Fibroblast of villous mesenchyme (primary cell): ENCODE measurements at places on chromosomes 2 and 18.

DNA sequence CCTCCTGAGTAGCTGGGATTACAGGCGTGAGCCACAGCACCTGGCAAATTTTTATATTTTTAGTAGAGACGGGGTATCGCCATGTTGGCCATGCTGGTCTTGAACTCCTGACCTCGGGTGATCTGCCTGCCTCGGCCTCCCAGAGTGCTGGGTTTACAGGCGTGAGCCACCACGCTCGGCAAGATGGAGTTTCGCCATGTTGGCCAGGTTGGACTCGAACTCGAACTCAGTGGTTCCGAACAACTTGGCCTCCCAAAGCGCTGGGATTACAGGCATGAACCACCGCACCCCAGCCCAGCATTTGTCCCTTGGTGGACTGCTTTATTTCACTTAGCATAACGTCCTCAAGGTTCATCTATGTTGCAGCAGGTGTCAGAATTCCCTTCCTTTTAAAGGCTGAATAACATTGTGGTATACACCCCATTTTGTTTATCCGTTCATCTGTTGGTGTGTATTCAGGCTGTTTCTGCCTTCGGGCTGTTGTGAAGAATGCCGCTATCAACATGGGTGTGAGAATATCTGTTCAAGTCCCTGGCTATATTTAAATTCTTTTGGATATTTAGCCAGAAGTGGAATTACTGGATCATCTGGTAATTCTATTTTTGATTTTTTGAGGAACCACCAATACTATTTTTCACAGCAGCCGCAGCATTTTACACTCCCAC lies 1.2 kb upstream of the CENPA start:
- DNase-seq, result no peak

GRCh38 chr2:127877626-127878025 lies 8.1 kb downstream of the AMMECR1L start:
- DNase-seq, result no peak

DNA sequence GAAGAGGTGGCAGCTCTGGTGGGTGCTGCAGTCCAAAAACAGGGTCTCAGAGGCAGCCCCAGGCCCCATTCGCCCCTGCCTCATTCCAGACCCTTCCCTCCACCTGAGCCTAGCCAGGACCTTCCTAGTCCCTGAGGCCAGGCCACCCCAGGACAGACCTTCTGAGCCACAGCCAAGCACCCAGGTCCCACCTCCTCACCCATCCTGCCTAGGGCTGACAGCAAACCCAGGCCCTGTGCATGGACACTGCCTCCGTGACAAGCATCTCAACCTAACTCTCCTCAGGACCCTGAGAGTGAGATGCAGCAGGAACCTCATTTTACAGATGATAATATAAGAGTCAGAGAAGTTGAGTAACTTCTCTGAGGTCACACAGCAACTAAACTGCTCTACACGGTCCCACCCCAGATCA lies 15.5 kb downstream of the ADRA2B start:
- no peak for DNase-seq

- DNase-seq, result peak; percentile 66
Observed at GRCh38 chr18:26307161-26307773, 81.0 kb downstream of the TAF4B start.

- DNase-seq, result peak; percentile 3
Observed at GRCh38 chr2:40642237-40642636, 190.3 kb upstream of the SLC8A1 start.

DNA sequence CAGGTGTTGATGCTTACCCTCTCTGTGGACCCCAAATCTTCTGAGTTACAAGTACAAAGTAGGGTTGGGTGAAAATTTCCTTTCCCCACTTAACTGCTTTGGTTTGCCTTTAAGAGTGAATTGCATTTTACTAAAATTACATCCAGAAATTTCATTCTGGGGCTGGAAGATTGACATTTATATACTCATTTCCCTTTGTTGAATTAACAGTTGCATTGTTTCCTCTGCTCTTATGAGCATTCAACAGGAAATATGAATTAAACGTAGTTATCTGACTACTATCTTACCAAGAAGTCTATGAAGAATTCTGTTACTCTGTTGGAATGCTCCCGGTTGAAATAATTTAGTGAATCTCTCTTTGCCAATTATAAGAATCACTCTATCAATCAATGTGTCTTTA lies 1231.1 kb upstream of the NXPH2 start:
- DNase-seq, result no peak

- DNase-seq, result no peak
Observed at GRCh38 chr18:62953663-62954062, 238.3 kb downstream of the PHLPP1 start.

GRCh38 chr2:57497489-57498096 lies 549.0 kb upstream of the VRK2 start:
- peak; percentile 64 for DNase-seq

DNA sequence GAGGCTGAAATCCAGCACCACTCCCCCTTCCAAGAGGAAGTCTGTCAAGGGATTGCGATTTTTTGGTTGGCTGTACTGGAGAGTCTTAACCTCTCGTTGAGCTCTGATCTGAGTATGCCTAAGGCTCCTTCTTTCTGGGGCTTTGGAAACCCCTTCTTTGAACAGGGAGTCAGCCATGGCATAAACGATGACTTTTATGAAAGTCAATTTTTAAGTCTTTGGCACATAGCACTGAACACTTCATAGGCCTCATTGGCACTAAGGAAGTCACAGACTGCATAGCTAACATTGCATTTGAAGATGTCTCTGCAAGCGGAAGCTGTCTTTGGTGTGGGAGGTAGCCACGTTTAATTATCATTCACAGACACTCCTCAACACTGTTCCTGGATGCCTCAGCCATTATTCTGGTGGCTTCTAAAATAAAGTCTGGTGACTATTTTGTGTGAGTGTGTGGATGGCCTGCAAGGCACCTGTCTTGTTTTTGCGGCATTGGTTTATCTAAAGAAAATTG lies 148.2 kb upstream of the NCK2 start:
- DNase-seq, result no peak

- peak; percentile 66 for DNase-seq
Observed at GRCh38 chr2:220469201-220469600, 841.8 kb downstream of the SLC4A3 start.

DNA sequence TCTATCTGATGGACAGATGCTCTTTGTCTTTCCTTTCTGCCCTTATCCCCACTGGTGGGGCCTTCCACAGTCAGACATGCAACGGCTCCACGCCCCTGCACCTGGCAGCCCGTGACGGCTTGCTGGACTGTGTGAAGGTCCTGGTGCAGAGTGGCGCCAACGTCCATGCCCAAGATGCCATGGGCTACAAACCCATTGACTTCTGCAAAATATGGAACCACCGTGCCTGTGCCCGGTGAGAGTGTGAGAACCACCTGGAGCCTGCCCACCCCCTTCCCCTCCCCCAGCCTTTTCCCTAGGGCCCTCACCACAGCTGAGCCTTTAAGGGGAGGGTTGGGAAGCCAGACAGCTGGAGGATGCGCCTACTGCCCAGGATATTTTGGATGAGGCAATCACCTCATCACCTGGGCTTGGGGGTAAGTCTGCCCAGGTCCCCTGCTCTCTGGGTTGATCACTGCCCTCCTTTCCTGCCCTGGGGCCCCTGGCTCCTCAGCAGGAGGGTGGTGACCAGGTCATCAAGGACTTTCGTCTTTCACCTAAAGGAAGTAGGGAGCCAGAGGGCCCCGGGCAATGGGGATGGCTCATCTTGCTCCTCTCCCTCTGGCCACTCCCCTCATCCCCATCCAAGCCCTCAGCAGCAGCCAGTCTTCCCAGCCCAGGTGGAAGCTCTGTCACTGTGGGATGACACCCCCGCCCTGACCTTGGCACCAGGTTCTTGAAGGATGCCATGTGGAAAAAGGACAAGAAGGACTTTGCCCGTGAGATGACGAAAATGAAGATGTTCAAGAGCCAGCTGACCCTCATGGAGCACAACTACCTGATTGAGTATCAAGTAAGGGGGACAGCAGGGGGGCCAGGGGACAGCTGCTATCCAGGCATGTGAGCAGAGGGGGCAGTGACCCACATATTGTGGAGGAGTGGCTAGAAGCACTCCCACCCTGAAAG lies 3.7 kb downstream of the ANKRD53 start:
- no peak for DNase-seq

GRCh38 chr2:126269911-126270310 lies 386.0 kb upstream of the GYPC start:
- no peak for DNase-seq

DNA sequence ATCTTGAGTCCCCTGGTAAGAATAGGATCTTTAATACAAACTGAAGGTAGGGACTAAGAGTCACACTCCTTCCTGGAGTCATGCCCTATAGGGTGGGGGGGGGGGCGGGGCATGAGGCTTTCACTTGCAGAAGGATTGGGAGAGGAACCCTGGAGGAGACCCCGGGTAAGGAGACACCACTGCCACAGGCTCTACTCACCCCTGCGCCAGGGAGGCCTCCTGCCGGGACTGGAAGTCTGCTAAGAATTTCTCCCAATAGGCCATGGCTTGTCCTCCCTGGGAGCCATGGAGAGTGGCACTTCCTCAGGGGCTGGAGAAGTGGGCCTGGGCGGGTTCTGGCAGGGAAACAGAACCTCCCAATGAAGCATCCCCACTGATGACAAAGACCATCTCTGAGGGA lies 645.3 kb upstream of the RAB6C start:
- DNase-seq, result no peak

DNA sequence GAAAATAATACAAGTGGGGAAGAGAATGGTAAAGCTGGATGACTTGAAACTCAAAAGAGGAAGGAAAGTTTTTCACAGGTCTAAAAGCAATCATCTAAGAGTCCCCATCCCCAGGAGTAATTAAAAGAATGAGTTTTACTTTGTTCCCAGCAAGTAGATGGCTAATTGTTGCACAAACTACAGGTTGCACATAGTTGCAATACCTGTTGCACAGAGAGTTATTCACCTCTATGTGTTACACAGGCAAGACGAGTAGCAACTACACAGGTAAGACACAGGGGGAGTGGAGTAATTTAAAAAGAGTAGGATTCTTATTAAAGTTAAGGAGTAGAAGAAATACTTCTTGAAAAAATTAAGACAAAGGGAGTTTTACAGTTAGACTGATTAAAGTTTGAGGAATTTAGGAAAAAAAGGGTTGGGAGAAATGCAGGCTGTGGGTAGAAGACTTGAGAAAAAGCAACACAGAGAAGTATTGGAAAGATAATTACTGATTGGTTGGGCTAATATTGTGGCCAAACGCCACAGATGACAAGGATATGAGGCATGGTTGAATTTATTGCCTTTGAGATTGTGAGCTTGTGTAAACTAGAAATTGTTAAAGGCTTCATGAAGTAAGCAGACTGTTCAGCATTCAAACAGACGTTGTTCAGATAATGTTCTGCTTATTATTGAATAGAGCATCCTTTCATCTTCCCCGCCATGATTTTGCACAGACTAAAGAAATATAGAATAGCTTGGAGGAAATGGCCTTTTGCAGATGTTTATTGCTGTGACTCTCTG lies 699.3 kb downstream of the NR4A2 start:
- DNase-seq, result no peak

GRCh38 chr18:13527256-13527655 lies 199.1 kb downstream of the FAM210A start:
- no peak for DNase-seq

- no peak for DNase-seq
Observed at GRCh38 chr2:29558097-29558496, 363.3 kb downstream of the ALK start.

GRCh38 chr2:213315168-213315876 lies 31.1 kb downstream of the SPAG16 start:
- DNase-seq, result no peak

GRCh38 chr2:22890132-22890531 lies 494.8 kb upstream of the KLHL29 start:
- DNase-seq, result no peak

GRCh38 chr18:57051657-57052044 lies 95.2 kb upstream of the BOD1L2 start:
- DNase-seq, result no peak

DNA sequence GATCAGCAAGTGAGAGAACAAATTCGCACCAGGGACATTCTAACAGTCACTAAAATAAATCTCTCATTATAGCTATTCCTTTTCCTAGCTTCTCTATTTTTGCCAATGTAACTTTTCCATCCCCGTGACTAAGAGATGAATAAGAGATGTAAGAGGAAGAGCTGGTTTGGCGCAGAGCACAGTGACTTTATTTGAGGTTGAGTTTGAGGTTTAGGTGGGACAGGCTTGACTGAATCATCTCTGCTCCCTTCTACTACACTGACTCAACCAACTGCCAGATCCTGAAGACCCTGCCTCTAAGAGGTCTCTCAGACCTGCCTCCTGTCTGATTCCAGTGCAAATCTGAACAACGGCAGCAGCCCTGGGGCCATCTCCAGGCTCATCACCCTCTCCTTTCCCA lies 28.0 kb downstream of the RFX8 start:
- DNase-seq, result no peak

- no peak for DNase-seq
Observed at GRCh38 chr18:77250501-77250925, 865 bp downstream of the GALR1 start.

DNA sequence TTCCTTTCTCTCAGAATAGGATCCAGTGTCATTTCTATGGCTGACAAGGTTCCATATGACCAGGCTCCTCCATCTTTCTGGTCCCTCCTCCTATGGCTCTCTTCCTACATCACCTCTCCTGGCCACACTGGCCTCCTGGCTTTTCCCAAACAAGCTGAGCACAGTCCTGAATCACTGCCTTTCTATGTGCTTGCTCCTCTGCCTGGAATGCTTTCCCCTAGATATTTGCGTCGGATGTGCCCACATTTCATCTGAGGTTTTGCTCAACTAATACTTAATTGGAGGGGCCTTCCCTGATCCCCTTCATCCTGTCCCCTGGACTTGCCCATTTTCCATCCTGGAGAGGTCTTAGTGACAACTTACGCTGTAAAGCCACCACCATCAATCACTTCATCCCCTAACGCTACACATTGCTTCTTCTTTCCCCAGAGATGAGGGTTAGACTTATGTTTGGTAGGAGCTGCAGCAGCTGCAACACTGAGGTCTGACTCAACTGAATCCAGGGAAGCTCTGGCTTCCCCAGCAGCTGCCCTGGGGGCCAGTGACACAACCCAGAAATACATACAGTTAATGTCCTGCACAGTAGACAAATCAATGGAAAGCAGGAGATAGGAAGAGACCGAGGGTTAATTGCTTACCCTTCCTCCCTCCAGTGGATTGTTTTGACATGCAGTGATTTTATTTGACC lies 42.9 kb downstream of the QPCT start:
- DNase-seq, result peak; percentile 57

DNA sequence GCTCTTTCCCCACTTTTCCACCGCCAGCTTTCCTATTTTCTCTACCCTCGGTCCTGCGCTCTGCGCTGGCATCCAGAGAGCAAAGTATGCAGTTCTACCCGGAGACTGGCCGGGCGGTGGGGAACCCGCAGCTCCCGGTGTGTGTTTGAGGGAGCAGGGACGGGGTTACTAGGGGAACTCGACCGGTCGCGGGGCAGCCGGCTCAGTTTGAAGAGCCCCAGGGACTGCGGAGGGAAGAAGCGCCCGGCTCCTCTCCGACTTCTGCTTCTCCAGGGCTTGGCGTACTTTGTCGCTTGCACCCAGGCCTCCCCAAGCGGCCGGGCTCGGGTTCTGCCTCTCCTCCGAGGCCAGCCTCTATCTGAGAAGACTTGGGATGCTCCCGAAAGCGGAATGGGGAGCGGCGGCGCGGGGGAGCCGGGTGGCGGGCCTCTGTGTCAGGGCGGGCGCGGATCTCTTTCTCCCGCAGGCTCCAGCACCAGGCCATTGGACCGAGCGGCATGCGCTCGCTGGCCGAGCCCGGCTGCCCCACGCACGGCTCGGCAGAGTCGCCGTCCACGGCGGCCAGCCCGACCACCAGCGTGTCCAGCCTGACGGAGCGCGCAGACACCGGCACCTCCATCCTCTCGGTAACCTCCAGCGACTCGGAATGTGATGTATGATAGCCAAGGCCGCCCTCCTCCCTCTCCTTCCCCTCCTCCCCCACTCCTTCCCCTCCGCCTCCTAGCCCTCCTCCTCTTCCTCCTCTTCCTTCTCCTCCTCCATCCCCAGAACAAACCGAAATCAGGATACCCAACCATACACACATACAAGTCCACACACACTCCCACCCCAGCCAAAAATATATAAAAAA lies 2.8 kb downstream of the SIX3 start:
- no peak for DNase-seq
